Smooth muscle cell of the brain vasculature (primary cell): ENCODE measurements at places on chromosomes 5 and 9.

DNA sequence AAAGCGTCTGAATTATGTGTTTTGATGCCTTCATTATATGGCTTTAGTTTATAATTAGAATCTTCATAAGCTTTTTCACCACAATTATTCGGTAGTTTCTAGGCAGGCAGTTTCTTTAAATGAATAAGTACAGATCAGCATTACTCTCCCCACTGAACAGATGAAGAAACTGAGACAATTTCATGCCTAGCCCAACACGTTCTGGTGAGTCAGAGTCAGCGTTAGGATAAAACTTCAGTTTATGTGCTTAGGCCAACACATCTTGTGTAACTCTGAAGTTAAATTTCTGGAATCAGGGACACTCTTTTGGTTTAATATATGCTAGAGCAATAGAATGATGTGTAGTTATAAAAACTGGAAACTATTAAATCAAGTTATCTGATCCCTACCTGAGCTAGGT is 186.7 kb upstream of the ELL2 start:
- no peak for DNase-seq

DNA sequence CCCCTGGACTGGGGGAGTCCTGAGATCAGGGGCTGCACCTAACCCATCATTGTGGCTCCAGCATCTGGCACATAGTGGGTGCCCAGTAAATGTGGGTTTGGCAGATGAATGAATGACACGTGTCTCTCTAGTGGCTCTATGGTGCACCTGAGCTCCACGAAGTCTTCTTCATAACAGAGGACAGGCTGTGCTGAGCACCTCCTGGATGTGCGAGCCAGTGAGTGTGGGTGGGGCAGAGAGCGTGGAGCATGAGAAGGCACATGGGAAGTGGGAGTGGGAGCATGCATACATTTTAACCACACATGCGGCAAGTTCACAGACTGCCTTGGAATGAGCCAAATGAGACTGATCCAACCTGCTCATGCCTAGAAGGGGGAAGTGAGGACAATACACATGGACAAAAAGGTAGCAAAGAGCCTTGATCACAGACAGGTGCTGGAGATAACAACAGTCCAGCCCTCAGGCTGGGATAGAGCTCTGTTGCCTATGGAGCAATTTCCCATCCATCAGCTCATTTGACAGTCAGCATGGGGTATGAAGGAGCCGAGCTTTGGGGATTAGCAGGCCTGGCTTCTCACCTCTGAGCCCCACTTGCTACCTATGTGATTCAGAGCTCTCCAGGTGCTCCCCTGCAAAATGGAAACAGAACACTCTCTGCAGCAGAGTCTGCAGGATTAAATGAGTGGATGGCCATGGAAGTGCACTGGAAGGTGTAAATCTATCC is 76.2 kb upstream of the TBC1D2 start:
- DNase-seq, result no peak

DNA sequence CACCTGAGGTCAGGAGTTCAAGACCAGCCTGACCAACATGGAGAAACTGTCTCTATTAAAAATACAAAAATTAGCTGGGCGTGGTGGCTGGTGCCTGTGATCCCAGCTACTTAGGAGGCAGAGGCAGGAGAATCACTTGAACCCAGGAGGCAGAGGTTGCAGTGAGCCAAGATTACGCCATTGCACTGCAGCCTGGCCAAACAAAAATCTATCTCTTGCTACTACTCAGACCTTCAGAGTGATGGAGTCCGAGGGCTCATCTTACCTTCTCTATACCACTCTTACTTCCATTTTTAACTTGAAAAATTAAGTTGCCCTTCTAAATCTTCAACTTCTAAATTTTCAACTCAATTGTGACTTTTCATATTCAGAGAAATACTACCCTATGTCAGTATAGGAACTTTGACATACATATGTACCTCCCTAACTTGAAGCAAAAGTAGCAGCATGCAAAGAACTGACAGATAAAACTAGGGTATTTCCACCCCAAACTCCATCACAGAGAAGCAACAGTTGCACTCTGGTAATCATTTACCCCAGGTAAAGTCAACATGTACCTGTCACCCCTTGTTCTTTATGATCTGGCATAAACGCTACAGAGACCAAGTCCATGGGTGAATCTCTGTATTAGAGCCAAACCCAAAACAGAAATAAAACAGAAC is 11.4 kb downstream of the ZFAND5 start:
- DNase-seq, result no peak

GRCh38 chr9:133468777-133469421 is 9.1 kb downstream of the CACFD1 start:
- no peak for DNase-seq

DNA sequence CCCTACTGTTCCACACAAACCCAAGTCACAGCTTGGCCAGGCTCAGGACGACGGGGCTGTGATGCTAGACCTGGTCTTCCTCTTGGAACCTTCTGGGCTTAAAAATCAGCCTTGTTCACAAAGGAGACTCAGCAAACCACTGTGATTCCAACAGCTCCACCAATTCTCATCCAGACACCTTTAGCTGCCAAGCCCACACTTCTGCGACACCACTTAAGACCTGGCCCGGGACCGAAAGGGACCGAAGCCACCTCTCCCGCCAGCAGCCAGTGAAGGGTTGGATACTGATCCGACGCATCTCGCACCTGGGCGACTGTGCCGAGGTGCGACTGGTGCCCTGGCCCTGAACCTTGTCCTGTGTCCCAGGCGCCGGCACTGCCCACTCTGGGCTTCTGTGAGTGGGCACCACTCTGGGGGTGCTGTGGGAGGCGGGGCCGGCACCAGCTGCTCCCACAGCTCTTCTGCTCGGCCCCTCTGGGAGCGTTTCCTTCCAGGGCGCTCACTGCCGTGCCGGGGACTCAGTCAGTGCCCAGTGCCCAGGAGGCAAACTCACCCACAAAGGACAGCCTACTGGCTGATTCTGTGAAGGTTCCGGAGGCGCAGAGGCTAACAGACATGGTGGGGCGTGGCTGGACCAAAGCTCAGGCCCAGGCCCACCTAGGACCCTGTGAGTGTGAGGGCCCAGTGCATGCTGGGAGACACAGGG is 50.9 kb downstream of the EXD3 start:
- no peak for DNase-seq

DNA sequence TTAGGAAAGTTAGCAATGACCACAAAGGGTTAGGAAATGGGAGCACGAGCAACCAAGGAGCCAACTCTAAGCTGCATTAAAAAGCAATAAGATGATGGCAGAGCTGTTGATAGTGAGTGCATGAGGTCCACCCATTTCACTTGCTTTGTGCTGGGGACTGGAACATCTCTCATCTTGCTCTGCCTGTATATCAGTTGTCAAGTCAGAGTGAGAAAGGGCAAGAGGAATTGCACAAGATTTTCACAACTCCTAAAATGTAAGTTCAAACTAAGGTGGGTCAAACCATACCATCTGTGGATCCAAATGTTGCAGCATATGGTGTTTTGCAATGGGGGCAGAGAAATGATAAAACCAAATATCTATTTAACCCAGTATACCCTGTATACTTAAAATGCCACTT is 2.8 kb upstream of the ESM1 start:
- DNase-seq, result no peak

DNA sequence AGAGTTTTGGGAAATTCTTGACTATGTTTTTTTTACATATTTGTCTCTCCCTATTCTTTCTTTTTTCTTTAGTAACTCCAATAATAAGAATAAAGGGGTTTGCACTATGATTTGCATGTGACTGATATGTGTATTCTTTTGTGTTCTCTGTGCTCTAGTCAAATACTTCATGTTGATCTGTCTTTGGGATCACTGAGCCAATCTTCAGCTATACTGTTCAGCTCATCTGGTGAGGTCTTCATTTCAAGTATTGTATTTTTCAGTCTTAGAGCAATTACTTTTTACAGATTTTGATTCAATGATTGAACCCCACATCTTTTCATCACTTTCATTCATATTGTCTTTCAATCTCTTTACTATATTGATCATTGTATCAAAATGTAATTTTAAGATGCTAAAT is 58.1 kb upstream of the TAF11L2 start:
- DNase-seq, result no peak

- peak; percentile 54 for DNase-seq
Observed at GRCh38 chr9:117782931-117783788, 79.0 kb downstream of the TLR4 start.

- no peak for DNase-seq
Observed at GRCh38 chr5:26339576-26339975, 698.8 kb downstream of the CDH9 start.

DNA sequence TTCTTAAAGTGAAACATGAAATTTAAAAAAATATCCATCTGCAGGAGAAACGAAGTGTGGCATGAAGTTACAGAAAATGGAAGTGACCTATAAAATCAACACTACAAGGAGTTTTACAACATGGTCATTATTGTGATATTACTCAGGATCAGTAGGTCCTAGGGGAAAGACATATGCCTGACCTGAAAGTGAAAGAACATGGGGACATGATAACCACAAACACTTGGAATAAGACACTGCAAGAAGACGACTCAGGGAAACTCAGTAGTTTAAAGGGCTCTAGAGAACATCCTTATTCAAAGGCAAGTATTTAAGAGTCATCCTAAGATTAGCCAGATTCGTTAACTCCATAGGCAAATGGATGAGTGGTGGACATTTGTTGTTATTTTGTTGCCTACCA is 19.9 kb upstream of the LPAR1 start:
- no peak for DNase-seq

DNA sequence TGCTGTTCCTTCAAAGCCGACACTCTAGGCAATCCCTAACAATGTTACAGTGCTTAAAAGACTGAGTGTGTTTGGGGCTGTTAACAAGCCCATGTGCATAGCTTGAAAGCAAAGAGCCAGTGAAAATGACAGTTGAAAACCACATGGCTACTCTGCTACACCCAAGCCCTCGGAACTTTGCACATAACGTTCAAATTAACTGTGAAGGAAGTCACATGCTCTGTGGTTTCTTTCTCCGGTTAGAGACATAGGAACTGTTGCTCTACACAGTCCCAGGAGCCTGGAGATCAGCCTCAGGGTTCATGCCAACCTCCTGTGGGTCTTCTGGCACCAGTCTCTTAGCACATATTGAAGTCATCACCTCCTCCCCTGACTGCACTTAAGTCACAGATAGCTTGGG is 51.1 kb downstream of the C9orf152 start:
- DNase-seq, result peak; percentile 41
